ENCODE measurements at places on chromosomes 11 and 22.

GRCh38 chr11:66834943-66835342 lies 8.3 kb upstream of the RCE1 start:
- no peak for DNase-seq

DNA sequence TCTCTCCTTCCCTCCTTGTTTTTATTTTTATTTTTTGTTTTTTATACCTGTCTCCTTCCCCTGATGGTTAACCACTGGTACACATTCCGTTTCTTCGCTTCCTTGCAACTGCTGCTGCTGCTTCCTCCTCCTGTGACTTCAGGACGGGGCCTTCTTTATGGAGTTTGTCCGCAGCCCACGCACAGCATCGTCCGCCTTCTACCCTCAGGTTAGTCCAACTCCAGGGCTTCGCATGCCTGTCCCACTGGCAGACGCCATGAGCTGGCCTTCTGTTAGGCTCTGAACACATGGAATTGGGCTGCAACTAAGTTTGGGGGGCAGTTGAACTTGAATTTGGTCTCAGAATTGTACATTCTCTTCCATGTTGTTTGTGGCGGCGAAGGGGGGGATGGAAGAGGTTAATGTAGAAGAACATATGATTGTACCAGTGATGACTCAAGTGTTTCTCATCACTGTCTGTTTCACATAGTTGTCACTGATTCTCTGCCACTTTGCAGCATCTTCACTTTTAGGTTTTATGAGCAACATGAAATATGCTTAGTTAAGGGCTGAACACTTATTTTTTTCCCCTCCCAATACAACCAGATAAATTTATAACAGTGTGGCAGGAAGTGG lies 83.0 kb upstream of the YWHAH start:
- DNase-seq: no peak

- no peak for DNase-seq
Measured at GRCh38 chr11:58600510-58600909, 21.6 kb downstream of the ZFP91 start.

- no peak for DNase-seq
Measured at GRCh38 chr11:3207526-3208189, 11.0 kb downstream of the MRGPRG start.

DNA sequence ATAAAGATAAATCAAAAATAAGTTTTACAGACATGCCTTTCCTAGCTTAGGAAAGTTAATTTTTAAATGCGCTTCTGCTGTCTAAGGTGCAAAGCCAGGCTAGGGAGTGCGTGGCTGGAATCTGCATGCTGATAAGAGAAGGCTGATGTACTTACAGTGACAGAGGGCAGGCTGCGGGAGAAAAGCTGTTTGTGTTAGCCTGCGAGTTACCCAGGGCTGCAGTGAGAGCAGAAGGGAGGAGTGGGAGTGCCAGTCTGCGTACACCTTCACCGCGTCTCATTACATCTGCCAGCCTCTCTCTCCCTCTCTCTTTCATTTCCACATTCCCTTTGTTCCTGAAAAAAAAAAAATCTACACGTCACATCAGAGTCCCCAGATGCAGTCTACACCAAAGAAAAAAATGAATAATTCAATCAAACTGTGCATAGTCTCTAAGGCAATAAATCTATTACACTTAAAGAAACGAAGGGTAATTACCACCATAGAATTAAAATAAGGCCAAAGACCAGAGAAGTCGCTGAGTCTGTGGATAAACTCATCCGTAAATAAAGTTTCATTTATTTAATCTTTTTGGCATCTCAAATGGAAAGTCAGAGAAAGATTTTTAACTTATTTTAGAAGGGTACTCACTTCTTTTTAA lies 126.4 kb upstream of the C11orf58 start:
- no peak for DNase-seq

GRCh38 chr11:64614917-64615316 lies 23.9 kb downstream of the SLC22A12 start:
- DNase-seq: no peak

- no peak for DNase-seq
Measured at GRCh38 chr11:128643661-128644317, 50.1 kb upstream of the FLI1 start.

DNA sequence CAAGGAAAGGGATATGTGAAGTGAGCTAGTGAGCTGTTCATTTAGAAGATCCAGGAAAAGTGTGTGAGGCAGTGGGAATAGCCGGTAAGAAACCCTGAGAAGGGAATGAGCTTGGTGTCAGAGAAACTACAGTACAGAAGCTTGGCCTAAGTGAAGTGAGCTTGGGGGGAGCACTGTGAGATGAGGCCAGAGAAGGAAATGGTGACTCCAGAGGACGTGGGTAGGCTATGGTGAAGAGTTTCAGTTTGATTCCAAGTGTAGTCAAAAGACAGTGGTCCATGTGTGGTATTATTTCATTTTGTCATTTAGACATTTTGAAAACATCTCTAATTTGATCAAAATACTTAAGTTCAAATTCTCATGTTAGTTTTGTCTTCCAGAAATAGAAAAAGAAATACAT lies 77.2 kb downstream of the GRK3 start:
- no peak for DNase-seq

DNA sequence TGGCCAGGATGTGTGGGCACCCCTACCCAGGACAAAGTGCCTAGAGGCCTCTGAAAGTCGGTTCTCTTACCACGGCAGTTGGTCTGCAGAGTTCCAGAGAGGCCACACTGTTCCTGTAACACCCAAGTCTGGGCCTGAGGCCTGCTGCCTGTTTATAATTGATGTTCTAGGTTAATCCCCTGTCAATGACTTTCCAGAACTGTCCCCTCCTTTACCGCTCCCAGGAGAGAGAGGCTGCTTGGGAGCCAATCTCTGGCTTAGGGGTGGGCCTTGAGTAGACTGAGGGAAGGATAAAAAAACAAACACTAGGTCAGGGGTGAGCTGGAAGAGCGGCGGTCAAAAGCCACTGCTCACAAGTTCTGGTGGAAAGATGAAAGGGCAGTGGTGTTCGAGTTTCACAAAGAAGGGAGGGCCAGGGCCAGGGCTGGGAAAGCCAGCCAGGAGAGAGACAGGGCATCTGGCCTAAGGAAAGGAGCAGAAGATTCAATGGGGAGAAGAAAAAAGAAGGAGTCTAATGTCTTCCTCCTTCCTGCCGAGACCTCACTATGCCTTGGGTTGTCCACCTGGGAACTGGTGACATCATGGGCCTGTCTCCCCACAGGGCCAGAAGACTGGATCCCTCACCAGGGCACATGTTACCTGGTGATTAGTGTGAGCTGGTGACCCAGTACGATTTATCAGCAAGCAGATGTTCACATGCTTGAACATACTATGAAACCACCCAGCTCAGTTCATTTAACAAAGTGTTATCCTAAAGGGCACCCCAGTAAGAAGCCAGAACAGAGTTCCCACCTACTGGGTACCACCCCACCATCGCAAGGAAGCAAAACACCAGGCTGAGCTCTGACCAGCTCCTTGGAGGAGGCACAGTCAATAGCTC lies 50.2 kb downstream of the PC start:
- DNase-seq: no peak

- DNase-seq: no peak
Measured at GRCh38 chr11:114060392-114061047, 1.0 kb downstream of the ZBTB16 start.

- DNase-seq: no peak
Measured at GRCh38 chr22:23190526-23190925, 10.2 kb downstream of the BCR start.

DNA sequence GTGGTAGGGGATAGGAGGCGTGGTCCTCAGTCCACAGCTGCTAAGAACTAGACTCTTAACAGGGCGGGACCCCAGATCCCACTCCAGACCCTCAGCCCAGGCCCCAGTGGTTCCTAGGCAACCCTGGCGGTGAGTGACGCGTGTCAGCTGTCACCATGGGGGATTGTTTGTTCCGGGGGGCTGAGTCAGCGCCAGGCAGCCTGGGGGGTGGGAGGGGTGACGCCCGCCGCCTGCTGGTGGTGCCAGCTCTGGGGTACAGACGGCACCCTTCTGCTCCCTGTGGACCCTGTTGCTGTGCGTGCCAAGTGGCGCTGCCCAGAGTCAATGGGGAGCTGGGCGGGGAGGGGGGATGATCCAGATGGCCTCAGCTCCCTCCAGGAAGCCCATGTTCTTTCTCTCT lies 2.5 kb downstream of the CNIH2 start:
- no peak for DNase-seq

DNA sequence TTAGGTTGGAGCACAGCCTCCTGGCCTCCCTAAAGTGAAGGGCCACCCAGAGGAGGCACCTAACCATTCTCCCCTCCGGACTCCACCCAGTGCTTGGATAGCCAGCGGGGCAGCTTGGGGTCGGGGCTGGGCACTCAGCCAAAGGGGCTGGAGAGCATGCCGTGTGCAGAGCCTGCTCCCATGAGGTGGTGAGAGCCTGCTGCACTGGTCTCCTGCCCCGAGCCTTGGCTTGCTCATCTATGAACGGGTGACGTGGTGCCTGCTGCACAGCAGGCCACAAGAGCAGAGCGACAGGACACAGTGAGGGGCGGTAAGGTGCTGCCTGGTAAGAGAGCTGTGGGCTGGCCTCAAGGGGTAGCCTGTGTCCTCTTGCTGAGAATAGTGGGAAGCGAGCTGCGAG lies 14.0 kb upstream of the CCDC188 start:
- DNase-seq: no peak

GRCh38 chr11:47220401-47220821 lies 5.6 kb downstream of the DDB2 start:
- DNase-seq: no peak

- no peak for DNase-seq
Measured at GRCh38 chr11:126978165-126978564, 22.4 kb downstream of the KIRREL3 start.

- no peak for DNase-seq
Measured at GRCh38 chr11:3613998-3614741, 27.6 kb downstream of the ART5 start.

- DNase-seq: no peak
Measured at GRCh38 chr11:83219095-83219494, 25.6 kb downstream of the ANKRD42 start.

DNA sequence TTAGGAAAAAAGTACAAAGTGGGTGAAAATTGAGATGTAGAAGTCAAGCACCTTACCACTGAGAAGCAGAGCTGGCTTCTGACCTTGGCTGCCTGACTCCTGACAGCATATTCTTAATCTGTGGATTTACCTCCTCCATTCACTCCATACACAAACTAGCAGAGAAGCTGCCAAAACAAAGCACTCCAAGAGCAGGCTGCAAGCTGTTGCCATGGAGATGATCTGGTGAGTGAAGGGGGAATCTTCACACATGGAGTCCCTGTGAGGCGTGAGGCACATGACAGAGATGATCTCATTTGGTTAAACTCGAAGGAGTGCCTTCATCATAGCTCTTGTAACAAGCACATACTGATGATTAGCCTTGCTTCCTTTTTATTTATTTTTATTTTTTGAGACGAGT lies 16.1 kb downstream of the COMMD9 start:
- DNase-seq: peak; percentile 94

GRCh38 chr11:130606781-130607511 lies 158.5 kb downstream of the ADAMTS15 start:
- no peak for DNase-seq

- DNase-seq: no peak
Measured at GRCh38 chr11:64086258-64087123, 50.8 kb downstream of the FLRT1 start.

DNA sequence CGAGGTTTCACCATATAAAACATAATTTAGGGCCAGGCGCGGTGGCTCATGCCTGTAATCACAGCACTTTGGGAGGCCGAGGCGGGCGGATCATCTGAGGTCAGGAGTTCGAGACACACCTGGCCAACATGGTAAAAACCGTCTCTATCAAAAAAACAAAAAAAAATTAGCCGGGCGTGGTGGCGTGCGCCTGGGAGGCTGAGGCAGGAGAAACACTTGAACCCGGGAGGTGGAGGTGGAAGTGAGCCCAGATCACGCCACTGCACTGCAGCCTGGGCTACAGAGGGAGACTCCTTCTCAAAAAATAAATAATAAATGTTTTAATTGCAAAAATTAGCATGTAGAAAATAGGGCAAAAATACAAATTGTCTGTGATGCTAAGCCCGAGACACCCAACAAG lies 993 bp upstream of the SFI1 start:
- no peak for DNase-seq

- no peak for DNase-seq
Measured at GRCh38 chr11:118610773-118611432, 3.5 kb downstream of the PHLDB1 start.

- DNase-seq: no peak
Measured at GRCh38 chr11:44382656-44383240, 72.8 kb upstream of the ALX4 start.

DNA sequence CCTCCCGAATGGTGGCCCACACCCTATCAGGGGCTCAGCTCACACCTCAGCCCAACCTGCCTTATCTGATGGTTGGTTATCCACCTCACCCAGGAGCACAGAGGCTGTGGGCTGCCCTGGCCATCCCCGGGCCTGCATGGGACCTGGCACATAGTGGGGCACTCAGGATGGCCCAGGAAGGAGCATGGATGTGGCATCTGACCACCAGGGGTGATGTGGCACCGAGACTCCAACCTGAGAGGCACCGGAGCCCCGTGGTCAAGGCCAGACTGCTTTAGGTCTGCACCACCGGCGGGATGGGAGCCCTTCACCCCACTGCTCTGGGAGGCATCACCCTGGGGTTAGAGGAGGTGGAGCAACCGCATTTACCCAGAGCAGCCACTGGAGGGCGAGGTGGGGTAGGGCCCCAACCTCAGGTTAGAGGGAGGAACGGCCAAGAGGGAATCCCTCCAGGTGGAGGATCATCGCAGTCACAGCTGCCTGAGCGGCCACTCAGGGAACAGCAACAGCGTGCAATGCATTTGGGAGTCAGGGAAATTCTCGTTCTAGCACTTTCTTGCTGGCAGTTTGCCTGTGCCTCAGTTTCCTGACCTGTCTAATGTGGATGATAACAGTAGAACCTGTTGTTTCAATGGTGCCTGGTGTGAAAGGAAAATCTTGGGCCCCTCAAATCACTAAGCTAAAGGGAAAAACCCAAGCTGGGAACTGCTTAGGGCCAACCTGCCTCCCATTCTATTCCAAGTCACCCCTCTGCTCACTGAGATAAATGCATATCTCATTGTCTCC lies 52.9 kb upstream of the CARS1 start:
- peak; percentile 16 for DNase-seq

Measured in NCI-H2029 treated with DMSO at 0.1 percent for 48 hours (cell line).